Anterior cingulate cortex (tissue), 58 donors: ENCODE measurements at places on chromosomes 7 and 10.

GRCh38 chr10:29127037-29127700, 161.7 kb upstream of the LYZL1 start:
- no peak for DNase-seq

DNA sequence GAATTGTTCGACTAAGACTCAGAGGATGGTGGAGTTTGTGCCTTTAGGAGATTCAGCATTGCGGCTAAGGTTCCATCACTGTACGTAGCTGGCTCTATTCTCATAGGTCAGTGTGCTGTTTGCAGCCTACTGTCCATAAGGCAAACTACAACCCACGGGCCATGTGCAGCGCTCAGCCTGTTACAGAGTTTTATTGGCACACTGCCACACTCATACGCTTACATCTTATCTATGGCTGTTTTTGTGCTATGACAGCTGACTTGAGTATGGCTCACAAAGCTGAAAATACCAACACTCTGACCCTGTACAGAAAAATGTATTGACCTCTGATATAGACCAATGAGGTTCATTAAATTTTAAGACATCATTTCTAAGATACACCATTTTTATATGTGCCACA, 114.5 kb downstream of the ARID5B start:
- DNase-seq, result no peak

GRCh38 chr10:79336276-79336675, 11.0 kb upstream of the PPIF start:
- DNase-seq, result no peak

DNA sequence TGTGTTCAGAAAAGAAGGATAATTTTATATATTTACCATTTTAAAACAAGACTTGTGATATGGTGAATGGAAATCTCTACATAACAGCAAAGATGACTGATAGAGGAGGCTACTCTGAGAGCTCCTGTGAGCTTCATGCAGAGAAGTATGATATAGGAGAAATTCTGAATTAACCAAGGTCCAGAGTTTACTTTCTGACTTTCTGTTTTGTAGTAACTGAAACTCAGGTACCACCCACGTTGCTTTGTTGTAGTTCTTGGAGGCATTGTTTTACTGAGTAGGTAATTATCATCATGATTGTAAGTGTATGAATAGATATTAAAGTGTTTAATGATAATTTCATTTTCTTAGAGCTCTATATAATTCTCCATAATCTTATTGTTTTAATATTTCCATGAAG, 18.0 kb upstream of the SFR1 start:
- DNase-seq, result no peak

DNA sequence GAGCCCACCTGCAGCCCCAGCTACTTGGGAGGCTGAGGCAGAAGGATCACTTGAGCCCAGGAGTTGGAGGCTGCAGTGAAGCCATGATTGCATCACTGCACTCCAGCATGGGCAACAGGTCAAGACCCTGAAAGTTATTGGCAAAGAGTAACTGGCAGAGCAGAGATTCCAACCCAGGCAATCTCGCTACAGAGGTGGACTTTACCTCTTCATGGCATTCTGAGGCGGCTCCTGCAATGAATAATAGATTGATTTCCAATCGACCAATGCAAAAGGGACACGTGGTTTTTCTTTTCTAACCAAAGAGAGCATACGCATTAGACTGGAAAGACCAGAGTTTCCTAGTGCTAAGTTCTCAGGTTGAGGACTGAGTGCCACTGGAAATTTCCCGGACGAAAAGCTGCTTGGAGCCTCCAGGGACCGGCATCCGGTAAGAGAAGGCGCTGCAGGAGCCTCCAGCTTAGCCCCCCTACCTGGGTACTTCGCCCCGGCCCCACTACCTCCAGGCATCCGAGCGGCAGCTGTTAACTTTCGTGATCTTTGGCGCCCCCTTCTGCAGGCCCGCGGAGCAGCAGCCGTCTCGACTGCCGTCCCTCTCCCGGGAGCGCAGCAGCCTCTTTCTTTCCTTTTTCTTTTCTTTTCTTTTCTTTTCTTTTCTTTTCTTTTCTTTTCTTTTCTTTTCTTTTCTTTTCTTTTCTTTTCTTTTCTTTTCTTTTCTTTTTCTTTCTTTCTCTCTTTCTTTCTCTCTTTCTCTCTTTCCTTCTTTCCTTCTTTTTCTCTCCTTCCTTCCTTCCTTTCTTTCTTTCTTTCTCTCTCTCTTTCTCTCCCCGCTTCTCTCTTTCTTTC, 4.1 kb downstream of the MBLAC1 start:
- DNase-seq, result peak; percentile 58

- no peak for DNase-seq
Measured at GRCh38 chr10:50550291-50550839, 73.4 kb downstream of the SGMS1 start.

DNA sequence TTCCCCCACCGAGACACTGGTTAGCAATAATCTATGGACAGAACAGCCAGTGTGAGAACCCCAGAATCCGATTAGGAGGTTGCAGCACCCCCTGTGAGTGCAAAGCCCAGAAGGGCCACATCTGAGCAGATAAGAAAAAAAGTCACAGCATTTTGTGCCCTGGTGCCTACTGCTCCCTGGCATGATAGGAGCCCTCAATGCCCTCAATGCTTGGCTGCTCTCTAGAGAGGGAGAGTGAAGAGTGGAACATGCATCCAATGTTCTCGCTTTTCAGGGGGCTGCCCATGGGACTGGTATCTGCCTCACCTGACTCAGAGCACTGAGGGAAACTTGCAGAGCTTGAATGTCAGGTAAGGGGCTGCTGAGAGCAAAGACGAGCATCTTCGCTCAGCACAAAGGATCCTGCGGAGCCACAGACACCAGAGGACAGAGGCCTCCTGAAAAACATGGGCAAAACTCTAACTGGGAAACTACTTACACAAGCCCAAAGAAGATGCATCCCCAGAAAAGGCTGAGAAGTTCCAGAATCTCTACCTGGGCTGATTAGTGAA, 98.0 kb upstream of the FAM20C start:
- no peak for DNase-seq

DNA sequence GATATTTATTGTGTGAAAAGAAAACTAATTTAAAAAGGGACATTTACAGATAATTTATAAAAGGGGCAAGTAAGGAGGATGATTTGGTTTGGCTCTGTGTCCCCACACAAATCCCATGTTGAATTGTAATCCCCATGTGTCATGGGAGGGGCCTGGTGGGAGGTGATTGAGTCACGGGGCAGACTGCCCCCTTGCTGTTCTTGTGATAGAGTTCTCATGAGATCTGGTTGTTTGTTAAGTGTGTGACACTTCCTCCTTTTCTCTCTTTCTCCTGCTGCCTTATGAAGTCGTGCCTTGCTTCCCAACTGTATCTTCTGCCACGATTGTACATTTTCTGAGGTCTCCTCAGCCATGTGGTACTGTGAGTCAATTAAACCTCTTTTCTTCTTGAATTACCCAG, 171.0 kb upstream of the SEMA3E start:
- no peak for DNase-seq

DNA sequence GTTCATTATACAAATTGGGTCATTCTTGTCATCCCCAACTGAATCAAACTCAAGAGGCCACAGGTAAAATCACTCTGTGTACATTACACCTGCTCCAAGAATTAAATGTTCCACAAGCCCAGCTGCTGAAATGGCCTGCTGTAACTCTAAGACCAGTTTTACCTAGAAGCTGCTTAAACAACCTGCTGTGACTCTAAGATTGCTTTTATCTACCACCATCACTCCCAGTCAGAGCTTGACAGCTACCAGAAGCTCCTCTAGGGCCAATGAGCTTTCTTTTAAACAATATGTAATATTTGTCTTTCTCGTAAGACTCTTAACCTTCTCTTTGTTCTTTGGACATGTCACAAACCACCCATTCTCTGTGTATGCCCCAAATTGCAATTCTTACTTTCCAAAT, 141.8 kb upstream of the LRGUK start:
- DNase-seq, result no peak

GRCh38 chr7:36961097-36961496, 236.8 kb upstream of the AOAH start:
- no peak for DNase-seq

DNA sequence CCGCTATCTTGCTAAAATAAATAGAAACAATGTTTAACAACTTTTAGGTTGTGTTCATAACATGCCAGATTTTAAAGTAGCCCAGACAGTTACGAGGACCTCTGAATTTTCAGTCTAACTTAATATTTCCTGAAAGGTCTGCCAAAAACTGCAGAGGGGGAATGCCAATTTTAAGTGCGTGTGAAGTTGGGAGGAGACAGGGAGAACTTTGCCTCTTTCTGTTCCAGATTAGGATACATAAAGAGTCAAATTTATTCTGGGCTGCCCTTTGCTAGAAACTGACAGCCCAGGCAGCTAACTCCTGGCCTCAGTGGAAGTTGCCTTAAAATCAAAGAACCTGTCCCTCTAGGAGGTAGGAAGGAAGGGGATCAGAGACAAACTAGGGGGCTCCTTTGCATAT, 52.3 kb upstream of the PIP4K2A start:
- DNase-seq, result no peak

GRCh38 chr7:45657136-45657889, 83.1 kb downstream of the ADCY1 start:
- DNase-seq, result no peak

DNA sequence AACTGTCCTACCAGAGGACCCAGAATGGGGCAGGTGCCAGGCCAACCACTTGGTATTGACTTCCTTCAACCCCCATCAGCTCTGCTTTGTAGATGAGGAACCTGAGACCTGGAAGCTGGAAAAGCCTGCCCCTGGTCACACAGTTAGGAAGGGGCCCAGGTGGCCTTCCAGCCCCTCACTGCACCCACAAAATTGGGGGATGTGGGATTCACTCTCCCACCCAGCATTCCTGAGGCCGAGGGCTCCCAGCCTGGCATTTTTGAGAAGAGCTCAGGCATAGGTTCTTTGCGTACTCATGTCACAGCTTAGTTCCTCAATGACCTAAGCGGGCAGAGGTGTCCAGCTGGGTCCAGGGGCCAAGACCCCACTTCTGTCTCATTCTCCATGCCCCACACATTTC, 46.1 kb downstream of the EBF3 start:
- no peak for DNase-seq

DNA sequence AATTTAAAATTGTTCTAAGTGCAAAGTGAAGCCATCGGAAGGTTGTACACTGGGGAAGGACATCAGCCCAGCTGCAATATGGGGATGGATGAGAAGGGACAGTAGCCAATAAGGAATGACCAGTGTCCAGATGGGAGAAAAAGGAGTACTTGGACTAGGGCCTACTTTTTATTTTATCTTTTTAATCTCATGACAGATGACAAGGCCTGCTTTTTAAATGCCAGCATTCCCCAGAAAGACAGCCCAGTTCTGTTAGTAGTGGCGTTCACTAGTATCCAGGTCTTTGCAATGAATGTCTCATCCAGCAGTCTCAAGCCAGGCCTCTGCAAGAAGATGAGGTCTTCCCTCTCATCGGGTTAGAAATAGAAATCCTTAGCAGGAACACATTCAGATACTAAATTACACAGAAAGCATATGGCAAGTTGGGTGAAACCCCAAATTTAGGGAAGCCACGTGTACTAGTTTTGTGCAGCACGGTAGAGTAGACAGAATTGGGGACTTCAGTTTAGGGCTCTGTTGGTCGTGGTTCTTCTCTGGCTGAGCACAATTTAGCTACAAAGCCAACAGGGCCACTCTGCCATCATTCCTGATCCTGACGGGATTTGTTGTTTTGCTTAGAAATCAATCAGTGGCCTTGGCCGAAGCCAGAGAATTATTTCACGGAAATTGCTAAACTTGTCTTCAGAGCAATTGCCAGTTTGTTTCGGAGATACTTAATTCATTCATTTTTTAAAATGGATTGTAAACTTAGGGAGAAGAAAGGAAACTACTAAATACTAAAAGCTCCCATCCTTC, 227.8 kb downstream of the ARHGAP21 start:
- no peak for DNase-seq

GRCh38 chr10:63763744-63764143, 242.5 kb downstream of the REEP3 start:
- DNase-seq, result no peak

GRCh38 chr10:2935647-2936386, 131.5 kb upstream of the PFKP start:
- DNase-seq, result no peak

DNA sequence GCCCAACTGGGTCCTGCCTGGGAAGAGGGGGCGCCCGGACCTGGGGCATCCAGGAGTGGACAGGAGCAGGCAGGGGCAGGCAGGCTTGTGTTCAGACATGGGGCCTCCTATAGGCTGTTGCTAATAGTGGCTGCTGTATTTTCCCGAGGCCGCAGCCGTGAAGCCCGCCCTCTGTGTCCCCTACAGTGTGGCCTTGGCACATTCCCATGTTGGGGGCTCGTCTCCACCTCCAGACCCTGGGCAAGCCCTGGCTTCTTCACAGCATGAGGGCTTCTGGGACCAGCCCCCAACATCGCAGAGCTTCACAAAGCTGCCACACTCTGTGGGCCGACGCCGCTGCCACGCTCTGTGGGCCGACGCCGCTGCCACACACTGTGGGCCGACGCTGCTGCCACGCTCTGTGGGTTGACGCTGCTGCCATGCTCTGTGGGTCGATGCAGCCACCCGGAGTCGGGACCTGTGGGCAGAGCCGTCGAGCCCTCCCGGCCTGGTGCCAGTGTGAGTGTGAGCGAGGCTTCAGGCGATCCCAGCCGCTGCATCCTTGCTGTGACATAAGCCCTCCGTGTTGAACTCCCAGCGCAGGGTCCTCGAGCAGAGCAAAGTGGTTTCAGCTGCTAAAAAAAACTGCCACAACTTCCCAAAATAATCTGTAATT, 109.0 kb downstream of the INPP5A start:
- DNase-seq, result no peak

DNA sequence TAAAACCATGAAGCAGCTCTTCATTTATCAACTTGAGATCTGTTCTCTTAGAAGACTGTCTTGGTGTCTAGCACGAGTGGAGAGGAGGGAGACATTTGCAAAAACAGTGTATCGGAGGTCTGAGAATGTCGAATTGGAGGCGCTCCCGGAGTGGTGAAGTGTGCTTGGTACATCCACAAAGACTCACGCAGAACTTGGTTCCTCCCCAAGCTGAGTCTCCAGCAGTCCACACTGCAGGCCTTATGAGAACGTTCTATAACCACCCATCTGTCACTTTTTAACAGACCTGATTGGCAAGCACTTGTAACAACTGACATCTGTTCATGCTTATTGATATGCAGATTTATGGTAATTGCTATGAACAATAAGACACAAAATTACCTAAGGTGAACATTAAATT, 261.6 kb downstream of the CELF2 start:
- DNase-seq, result peak; percentile 43

DNA sequence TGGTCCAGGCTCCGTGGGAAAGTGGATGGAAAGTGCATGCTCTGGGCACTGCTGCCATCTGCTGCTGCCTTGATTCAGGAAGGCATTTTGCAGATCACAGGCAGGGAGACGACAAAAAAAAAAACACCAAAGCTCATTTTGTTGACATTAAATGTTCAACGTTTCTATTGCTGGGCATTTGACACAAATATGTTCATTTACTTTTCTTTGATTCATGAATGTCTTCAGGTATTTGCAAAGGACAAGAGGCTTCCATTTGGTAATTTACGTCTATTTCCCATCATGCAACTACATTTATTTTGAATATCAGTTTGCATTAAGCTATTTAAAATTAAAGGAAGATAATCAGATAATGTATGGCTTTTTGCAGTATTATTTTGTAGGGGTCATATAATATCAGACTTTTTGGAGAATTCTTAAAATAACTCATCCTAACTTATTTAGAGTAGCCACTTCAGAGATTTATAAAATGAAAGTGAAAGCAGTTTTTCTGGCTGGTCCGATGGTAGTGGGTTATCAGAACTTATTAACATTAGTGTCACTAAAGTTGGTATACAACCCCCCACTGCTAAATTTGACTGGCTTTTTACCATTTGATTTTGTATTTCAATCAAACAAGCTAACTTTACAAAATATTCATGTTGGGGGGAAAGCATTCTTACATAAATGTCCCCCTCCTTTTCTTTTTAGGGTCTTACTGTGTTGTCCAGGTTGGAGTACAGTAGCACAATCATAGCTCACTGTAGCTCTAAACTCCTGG, 65.3 kb downstream of the PDIA4 start:
- peak; percentile 49 for DNase-seq
